ENCODE measurements at places on chromosomes 6 and 20.

DNA sequence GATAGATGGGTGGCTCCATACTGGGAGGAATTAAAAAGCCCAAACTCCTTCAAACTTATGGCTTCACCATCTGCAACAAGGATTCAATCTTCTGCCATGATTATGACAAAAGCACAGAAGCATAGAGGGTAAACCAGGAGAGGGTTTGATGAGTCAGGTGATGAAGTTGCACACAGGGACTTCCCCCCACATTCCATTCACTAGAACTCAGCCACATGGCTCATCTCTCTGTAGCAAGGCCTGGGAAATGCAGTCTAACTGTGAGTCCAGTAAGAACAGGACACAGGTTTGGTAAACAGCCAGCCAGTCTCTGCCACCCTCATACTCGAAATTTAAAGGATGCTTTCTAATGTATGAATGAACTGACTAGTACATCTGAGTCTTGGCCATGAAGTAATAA, 142.9 kb downstream of the HIVEP2 start:
- no peak for DNase-seq

- no peak for DNase-seq
Measured at GRCh38 chr6:156107624-156108101, 652.0 kb upstream of the NOX3 start.

GRCh38 chr6:2793534-2794151, 28.4 kb downstream of the WRNIP1 start:
- no peak for DNase-seq

GRCh38 chr6:157424491-157425020, 43.6 kb downstream of the ZDHHC14 start:
- no peak for DNase-seq

GRCh38 chr6:112697265-112697664, 350.1 kb downstream of the RFPL4B start:
- no peak for DNase-seq

GRCh38 chr6:64713175-64713574, 993.9 kb downstream of the EYS start:
- no peak for DNase-seq

DNA sequence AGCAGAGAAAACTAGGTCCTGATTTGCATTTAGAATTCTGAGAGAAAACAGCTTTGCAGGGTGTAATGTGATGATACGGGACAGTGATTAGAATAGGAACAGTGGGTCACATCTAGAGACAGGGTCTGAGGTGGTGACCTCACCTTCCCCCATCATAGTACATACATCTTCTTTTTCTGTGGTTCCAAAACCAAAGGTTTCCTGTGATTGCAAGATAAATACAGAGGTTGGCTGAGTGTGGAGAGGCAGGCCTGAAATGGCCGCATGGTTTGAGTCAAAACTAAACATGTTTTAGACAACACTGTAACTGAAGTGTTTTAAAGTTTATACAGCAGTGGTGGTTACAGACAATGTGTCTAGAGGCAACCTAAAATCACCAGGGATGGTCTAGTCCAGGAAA, 10.4 kb upstream of the NT5DC1 start:
- DNase-seq, result no peak

DNA sequence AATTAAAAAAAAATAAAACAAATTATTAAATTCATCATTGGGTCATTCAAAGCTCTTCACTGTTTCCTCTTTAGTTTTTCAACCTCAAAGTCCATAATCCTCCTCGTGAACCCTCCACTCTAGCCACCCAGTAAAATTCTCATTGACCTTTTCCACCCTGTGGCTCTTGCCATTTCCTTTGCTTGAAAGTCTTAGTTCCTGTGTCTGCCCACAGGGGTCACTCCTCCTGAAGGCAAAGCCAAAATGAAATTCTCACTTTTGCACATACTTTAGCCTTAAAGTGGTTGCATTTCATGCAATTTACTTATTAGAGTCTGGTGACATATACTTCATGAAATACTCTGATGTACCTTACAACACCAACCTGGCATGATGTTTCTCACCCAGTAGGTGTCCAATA, 263.7 kb downstream of the BMP2 start:
- DNase-seq, result no peak

- DNase-seq, result no peak
Measured at GRCh38 chr6:43020847-43021246, 576 bp upstream of the RRP36 start.

DNA sequence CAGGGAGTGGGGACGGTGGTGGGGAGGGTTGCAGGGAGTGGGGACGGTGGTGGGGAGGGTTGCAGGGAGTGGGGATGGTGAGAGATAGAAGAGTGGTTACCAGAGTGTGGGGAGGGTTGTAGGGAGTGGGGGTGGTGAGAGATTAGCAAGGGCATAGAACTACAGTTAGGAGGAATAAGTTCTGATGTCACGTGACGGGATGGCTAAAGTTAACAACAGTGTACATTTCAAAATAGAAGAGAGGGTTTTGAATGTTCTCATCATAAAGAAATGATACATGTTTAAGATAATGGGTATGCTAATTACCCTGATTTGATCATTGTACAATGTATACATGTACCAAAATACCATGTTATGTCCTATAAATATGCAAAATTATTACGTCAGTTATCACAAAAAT, 57.6 kb upstream of the FRMD1 start:
- no peak for DNase-seq

DNA sequence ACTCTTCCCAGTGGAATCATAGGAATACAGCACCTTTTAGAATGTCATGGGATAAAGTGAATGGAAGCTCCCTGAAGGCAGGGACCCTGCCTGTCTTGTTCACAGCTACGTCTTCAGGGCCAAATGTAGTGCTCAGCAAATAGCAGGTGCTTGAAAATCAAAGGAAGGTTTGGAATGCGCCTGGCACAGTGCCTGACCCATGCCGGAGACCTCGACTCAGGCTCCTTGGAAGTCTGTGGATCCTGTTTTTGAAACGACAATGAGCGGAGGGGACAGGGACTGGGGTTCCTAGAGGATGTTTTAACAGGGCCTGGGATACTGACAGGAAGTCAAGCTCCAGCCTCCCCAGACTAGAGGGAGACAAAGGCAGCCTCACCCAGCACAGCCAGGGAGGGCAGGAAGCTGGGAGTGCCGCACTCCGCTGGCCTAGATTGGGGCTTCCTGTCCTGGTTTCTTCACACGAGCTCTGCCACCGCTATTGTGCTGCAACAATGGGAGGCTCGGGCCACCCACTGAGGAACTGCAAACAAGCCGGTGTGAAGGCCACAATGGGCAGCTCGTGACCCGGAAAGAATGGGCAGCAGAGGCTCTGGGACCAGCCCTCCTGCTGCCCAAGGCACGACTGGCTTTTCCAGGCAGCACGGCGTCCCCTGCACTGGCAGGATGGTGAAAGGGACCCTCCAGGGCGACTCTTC, 76.7 kb downstream of the PREX1 start:
- peak; percentile 48 for DNase-seq

DNA sequence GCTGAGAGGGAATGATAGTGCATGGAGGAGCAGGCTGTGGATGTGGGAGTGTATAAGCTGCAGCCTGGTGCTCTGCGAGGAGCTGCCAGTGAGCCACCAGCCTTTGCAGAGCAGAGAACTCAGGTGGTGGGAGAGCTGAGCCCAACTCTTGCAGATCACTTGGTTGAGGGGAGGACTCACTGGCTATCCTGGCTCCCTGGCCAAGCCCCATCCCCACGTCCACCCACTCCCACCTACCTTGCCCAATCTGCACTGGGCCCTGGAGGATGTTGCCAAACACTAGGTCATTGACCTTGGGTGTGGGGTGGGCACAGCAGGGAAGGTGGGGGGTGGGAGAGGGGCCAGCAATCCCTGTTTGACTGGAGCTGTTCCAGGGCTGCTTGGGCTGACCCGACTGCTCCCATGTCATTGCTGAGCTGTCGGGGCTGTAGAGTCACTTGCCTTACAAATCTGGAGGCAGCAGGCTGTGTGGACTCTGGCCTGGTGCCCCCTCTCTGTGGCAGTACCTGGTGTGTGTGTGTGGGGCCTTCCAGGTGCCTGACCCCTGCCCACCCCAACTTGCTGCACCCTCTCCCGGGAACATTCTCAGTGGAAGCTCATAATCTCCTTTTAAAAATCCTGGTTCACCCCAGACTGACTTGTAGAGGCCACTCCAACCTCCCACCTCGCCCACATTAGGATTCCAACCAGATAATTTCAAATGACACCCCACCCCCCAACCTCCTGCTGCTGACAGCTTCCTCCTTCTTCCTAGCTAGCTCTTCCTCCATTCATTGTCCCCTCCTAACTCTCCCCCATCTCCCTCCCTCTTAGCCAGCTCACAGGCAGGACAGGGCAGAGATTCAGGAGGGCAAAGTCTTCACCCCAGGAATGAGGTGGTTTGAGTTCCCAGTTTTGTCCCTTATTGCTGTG, 162.3 kb downstream of the MRPL14 start:
- DNase-seq, result no peak

GRCh38 chr6:38646166-38646878, 6.6 kb upstream of the BTBD9 start:
- DNase-seq, result no peak

DNA sequence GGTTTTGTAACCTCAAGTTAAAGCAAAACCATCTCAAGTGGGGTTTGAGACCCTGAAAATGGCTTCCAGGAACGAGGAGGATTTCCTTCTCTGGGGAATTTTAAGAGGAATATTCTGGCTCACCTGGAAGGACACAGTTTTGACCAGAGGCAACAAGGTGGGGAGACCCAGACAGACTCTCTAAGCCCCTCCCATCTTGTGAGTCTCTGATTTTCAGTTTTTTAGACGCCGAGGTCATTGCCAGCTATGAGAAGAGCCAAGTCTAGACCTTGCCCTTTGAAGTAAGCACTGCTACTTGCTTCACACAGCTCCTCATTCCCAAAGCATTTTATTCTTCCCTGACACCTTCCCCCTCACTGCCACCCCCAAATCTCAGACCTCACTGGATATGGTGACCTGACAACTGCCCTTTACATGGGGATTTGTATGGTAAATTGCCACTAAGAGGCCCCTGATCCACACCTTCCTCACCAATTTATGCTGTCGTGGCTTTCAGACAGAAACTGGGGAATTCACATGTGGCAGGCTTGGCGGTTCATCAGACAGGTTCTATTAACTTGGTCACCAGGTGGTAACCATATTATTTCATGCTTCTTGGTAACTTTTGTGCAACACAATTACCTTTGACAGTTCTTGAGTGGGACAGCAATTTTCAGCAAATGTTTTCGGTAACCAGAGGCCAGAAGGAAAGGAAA, 116.2 kb downstream of the ISM1 start:
- DNase-seq, result no peak

GRCh38 chr6:81900616-81901015, 148.1 kb upstream of the TENT5A start:
- DNase-seq, result no peak

DNA sequence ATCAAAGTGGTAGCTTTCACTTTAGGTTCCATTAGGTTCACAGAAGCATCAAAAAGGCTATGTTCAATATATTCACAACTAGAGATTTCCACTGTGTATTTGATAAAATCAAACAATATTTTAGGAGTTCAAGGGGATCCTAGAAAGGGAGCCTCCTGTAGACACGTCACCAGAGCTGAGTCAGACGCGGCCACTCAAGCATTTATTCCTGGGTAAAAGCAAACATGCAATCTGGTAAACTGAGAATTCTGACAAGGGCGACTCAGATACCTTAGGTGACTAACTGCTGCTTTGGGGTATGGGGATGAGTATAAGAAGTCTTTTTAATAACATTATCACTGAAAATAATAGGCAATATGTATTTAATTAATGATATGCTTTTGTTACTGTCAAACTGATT, 118.7 kb upstream of the HMGN3 start:
- no peak for DNase-seq

GRCh38 chr6:74713941-74714340, 491.9 kb downstream of the COL12A1 start:
- no peak for DNase-seq

DNA sequence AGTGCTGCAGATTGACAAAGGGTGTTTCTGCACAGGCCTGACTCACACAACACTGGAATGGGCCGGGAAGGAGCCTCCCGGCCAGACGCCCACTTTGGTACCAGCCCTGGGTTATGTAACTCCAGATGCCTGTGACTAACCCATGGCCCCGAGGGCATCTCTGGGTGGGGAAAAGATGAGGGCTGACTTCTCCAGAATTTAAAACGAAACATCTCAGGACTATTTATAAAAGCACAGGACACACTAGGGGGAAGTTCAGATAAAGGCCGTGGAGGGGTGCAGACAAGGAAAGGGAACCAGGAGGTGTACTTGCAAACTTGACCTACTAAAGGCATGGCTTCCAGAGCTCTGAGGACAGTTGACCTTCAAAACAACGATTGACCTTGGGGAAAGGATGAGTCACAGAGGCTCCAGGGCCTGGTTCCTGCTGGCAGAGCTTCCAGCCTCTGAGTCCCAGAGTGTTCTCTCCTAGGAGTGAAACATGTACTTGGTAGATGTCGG, 196.9 kb downstream of the NFATC2 start:
- DNase-seq, result no peak

DNA sequence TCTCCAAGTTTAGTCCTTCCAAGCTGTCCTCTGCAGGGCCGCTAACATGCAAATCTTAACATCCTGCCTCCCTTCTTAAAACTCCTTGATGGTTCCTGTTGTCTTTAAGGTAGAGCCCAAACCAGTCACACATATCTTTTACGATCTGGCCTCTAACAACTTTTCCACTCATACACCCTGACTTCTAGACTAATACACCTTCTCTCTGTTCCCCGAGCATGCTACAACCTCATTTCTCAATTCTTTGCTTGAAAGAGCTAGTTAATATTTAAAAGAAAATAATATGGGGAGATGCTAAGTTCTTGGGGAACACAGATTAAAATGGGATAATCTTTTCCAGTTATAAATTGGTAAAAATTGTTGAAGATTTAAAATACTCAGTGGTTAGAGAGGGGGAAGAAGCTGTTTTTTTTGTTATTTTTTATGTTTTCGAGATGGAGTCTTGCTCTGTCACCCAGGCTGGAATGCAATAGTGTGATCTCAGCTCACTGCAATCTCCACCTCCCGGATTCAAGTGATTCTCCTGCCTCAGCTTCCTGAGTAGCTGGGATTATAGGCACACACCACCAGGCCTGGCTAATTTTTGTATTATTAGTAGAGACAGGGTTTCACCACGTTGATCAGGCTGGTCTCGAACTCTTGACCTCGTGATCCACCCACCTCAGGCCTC, 250.7 kb downstream of the MAFB start:
- DNase-seq, result no peak

GRCh38 chr6:158222066-158222465, 53.9 kb downstream of the GTF2H5 start:
- DNase-seq, result no peak
